ENCODE measurements at places on chromosomes 4 and X. TPM values are rescaled to one million over a fixed set of nuclear protein-coding genes. Genes with fewer than 3 reads are reported as not detected.

Gene ZNF630
- polyA plus RNA-seq = 1.7 TPM

Gene FGFR3
- 13.2 TPM for polyA plus RNA-seq

Gene FAM9B
- polyA plus RNA-seq = 0.11 TPM

Gene DDX53
- not detected for polyA plus RNA-seq

Gene ITIH6
- not detected for polyA plus RNA-seq

Gene ELMOD2
- 17.2 TPM for polyA plus RNA-seq

Gene PAGE2B
- polyA plus RNA-seq = 1.2 TPM

Gene ZNF827
- 10.2 TPM for polyA plus RNA-seq

Gene SOD3
- 8.8 TPM for polyA plus RNA-seq

Gene NAP1L3
- polyA plus RNA-seq = 1.6 TPM

Gene WNK3
- 0.30 TPM for polyA plus RNA-seq

Gene C1GALT1C1
- polyA plus RNA-seq = 17.4 TPM

Gene PDLIM3
- polyA plus RNA-seq = 21.8 TPM

Gene PHKA1
- 14.1 TPM for polyA plus RNA-seq

Gene MXRA5
- 2.1 TPM for polyA plus RNA-seq

Data from thymus (tissue), 14 donors.